Frontal cortex (tissue), 4 donors: ENCODE measurements at places on chromosomes 4 and X.

DNA sequence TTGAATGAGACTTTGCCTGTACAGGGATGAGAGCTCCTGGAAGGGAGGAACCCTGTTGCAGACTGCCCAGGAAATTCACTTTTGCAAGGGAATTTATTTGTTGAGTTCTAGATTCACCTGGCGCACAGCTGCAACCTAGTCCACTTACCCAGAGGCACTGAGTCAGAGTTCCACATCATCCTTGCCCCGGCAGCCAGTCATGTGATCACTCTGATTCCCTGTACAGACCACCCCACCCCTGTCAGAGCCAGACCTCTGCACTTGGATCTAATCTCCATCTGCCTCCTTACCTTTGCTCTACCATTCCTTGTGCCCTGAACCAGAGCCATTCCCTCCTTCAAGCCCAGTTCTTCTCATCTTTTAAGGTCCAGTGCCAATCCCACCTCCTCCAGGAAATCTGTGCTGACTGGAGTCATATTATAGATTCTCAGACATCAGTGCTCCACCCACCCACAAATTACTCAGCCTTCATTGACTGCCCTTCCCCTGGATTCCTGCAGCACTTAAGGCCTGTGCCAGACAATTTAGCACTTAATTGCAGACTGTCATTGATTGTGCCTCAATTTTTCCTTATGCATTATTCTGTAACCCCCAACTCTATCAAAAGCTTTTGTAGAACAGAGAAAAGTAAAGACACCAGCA, 84.1 kb upstream of the MAGEA4 start:
- no peak for DNase-seq

DNA sequence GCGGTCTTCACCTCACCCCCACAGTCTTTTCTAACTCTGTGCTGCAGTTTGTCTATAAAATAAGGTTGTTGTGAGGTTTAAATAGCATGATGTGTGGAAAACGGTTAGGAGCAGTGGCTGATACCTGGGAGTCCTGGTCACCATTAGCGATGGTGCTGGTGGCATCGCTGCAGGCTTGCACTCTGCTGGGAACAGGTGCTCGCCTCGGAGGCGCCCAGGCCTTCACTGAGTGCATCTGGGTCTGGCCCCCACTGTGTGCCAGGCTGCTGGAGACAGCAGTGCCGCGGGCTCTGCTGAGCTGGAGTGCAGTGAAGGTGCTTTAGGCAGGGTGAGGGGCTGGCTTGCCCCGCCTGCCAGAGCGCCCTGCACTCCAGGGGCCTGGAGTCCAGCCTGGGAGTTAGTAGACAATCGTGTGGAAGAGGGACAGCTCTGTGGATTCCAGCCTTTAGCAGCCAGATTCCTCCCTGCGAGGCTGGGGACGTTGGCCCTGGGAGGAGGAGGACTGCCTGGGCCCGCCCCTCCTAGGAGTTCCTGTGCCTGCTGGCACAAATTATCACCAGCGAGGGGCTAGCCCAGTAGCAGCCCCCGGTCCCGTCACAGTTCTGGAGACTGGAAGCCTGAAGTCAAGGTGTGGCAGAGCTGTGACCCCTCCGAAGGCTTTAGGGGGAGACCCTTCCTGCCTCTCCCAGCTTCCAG, 7.3 kb downstream of the RGS12 start:
- no peak for DNase-seq

DNA sequence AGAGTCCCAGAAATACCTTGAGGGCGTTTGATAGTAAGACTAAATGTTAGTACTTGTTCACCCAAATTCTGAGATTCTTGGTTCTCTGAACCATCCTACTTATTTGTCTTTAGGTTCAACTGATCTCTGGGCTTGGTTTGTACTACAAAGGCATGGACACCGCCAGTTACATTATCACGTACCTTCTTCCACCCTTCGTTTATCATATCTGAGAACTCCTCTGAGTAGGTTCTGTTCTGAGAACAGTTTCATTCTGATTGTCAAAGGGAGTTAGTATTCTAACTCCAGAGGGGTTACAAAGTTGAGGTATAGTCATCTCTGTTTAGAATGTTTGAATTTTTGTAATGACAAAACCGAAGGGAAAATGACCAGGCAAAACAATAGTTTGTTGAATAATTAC, 19.3 kb downstream of the ZFX start:
- DNase-seq: no peak

DNA sequence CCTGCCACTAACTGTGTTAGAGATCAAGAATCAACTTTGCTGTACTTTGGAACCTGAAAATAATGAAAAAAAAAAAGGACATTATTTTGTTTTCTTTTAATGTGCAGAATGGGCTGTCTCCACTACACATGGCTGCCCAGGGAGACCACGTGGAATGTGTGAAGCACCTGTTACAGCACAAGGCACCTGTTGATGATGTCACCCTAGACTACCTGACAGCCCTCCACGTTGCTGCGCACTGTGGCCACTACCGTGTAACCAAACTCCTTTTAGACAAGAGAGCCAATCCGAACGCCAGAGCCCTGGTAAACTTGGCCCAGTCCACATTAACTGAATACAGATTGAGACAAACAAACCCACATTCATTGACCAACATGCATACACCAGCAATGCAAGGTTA, 206.2 kb downstream of the ANK2 start:
- DNase-seq: no peak

- DNase-seq: peak; percentile 71
These were observed 54.5 kb upstream of the BCOR start for GRCh38 chrX:40152173-40152711.

- no peak for DNase-seq
These were observed 597.5 kb downstream of the RPA4 start for GRCh38 chrX:97481228-97481627.

DNA sequence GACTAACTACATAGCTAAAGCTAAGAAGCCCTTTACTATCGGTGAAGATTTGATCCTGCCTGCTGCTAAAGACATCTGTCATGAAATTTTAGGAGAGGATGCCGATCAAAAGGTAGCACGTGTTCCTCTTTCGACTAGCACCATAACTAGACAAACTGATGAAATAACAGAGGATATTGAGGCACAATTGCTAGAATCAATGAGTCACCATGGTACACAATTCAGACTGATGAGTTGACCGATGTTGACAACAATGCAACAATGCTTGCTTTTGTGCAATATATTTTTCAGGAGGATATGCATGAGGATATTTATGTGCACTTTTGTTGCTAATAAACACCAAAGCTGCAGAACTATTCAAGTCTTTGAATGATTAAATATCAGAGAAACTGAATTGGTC, 24.3 kb downstream of the TBCK start:
- DNase-seq: no peak

- DNase-seq: no peak
These were observed 571 bp downstream of the TLR6 start for GRCh38 chr4:38856046-38856445.

GRCh38 chrX:68989456-68989855, 160.6 kb downstream of the EFNB1 start:
- no peak for DNase-seq

- DNase-seq: no peak
These were observed 50.3 kb downstream of the HMX1 start for GRCh38 chr4:8821151-8821950.

DNA sequence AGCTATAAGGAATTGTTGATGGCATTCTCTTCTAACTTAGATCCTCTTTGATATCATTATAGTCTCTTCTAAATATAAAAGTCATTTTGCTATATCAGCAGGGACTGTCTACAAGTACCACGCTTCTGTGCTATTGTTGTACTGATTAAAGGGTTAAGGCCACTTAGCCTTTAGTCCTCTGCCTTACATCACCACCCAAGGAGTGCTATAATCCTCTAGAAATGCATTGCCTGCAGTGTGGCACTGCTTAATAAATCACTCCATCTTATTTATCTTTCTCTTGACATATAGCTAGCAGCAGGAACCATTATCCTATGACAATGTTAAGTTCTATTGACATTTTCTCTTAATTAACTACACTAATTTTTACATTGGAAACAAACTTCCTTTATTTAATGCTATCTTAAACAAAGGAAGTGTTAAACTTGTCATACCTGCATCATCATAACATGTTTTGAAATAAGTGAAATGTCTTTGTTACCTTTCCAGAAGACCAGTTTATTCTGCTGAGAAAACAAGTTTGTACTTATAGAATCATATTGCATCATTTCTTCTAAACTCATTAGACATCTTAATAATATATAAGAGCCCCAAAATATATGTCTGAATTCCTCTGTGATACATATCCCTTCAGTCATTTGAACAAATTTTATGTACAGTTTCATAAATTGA, 360.9 kb upstream of the ATOH1 start:
- no peak for DNase-seq

- no peak for DNase-seq
These were observed 134.5 kb upstream of the NLGN4X start for GRCh38 chrX:6363188-6363587.

- DNase-seq: no peak
These were observed 5.8 kb upstream of the CLNK start for GRCh38 chr4:10690185-10690907.

DNA sequence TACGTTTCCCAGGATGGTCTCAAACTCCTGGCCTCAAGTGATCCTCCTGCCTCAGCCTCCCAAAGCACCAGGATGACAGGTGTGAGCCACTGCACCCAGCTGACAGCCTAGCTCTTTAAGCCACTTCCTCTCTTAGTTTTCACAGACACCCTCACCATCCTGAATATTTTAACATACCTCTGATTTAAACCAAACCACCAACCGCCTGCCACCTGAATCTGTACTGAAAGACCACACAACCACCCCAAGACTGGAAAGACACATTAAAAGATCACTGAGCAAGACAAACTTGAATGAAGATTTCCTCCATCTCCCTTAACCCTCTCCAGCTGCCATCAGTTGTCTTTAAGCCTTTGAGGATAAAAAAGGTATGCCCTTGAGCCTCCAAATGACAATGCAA, 110.6 kb downstream of the SH3KBP1 start:
- no peak for DNase-seq

GRCh38 chr4:113979148-113979904, at the start of gene ARSJ:
ARSJ (minus strand) TSS chr4:113979647; CDS start chr4:113978834, 813 bp downstream.
- DNase-seq: no peak

DNA sequence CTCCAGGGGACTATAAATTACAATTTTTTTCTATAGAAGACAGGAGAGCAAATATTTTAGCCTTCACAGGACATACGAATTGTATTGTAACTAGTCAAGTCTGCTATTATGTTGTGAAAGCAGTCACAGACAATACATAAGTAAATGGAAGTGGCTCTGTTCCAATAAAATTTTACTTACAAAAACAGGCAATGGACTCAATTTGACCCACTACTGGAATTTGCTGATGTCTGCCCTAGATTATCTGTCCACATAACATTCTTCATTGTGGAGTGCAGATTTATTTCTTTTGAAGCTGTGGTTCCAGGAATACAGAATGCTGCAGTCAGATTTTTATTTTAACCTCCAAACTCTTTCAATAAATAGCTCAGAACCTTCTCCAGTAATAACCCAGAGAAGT, 330.3 kb downstream of the PPP4R3C start:
- DNase-seq: no peak

DNA sequence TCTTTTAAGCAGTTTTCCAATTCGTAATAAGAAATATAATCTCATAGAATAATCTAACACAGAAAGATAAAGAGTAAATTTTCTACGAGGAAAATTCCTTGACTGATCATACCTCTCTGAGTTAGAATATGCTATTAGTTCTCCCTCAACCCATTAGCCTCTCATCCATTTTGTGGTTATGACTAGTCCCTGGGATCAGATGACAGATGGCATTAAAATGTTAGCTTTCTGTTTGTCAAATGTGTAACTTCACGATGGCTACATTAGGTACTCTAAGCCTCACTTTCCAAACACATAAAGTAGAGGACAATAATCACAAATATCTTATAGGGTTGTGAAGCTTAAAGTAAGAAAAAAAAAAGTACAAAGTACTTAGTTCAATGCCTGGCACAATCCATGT, 112.2 kb downstream of the ZAR1 start:
- no peak for DNase-seq

DNA sequence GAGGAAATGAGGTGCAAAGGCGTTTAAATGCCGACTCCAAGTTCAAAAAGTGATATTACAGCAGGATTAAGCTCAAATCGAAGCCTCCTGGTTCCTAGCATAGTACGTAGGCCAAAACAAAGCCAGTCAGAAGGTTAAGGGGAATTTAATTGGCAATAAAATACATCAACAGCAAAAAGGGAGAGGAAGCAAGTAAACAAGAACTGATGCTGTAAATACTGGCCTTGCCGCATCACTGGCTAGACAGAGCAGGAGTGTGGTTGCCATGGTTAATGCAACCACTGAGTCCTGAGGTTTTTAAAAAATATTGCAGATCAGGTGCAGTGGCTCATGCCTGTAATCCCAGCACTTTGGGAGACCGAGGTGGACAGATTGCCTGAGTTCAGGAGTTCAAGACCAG, 63.2 kb upstream of the FBXW7 start:
- no peak for DNase-seq

DNA sequence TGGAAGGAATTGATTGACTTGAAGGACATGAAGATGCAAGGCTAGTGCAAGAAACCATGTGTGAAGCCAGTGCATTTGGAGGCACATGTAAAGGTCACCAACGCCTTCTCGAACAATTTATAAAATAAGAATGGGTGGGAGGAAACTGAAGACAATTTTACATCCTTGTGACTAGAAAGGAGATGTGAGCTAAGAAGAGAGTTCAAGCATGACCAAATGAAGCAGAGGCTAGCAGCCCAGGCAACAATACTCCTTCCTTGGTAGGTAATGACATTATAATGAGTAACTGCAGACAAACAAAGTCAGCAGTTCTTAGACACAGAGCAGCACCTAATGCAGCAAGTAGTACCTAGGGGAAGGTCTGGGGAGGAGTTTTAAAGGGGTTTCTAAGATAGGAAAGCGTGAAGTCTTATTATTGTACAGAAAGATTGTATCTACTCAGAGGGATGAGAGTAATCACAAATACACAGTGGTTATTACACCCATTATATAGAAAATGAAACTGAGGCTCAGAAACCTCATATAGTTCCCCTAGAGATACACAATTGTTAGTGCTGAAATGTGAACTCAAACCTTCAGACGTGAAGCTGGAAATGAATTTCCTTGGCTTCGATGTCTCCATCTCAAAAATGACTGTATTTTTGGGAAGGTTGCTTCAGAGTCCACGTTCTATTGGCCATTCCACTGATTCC, 56.1 kb downstream of the ATXN3L start:
- DNase-seq: no peak

DNA sequence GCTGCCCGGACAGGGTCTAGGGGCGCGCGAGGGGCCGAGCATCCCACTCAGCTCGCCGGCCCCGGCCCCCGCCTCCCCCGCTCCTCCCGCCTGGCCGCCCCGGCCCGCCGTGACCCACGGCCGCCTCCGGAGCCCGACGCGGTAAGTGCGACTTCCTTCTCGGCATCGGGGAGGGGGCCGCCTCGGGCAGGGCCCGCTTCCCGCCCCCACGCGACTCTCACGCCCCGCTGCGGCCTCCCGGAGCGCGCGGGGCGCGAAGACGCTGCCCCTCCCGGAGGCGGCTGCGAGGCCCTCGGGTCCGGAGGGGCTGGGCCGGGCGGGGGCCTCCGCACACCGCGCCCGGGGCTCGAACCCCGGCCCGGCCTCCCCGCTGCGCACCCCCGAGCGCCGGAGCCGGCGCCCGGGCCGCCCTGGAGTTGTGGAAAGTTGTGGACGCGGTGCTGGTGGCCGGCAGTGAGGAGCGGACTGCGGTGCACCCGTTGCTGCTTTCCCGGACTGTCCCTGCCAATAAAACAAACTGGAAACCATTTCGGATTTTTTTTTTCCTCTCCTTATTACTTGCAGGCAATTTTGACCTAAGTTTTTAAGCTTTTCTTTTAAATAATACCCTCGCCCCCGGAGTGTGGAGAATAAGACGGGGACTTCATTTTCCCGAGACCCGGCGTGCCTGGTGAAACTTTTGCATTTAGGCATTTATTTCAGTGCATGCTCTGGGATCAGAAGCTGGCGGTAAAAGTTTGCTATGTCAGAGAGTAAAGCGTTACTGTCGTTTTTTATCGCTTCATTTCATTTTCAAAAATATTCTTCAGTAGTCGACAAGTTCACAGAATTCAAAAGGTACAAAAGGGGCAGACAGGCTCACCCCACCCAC, 13.0 kb upstream of the TMEM156 start:
- no peak for DNase-seq
